Hematopoietic multipotent progenitor cell treated with erythropoietin and hydrocortisone succinate and interleukin-3 and kit ligand, for 17 days (in vitro differentiated cells): ENCODE measurements at places on chromosomes 6 and 20.

DNA sequence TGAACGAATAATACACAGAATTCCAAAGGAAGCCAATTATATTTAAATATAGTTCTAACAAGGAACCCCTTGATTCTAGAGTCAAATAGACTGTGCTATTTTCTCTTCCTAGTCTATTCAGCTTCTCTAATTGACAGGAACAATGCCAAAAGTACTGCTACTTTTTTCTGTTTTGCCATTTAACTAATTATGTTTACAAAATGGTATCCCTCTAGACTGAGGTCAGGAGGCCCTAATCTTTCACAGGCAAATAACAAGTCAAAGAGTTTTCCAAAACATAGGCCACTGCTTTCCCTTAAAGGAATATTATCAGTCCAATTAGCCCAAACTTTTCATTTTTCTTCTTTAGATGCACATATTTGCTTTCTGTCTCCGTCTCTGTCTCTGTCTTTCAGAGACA is 539.3 kb downstream of the RFPL4B start:
- no peak for DNase-seq

DNA sequence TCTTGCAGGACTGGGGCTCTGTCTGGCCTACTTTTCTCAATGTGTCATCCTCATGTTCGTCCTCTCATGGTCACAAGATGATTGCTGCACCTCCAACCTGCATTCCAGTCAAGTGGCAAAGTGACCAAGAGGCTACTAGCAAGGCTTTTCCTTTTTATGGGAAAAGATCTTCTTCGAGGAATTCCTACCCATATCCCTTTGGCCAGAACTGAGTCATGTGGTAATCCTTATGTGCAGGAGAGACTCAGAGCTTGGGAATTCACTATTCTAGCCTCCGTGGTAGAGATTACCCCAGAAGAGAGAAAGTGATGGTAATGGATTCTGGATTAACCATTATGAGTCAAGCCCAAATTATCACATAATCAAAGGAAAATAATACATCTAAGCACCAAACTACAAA is 162.7 kb downstream of the KCNQ5 start:
- DNase-seq: no peak

DNA sequence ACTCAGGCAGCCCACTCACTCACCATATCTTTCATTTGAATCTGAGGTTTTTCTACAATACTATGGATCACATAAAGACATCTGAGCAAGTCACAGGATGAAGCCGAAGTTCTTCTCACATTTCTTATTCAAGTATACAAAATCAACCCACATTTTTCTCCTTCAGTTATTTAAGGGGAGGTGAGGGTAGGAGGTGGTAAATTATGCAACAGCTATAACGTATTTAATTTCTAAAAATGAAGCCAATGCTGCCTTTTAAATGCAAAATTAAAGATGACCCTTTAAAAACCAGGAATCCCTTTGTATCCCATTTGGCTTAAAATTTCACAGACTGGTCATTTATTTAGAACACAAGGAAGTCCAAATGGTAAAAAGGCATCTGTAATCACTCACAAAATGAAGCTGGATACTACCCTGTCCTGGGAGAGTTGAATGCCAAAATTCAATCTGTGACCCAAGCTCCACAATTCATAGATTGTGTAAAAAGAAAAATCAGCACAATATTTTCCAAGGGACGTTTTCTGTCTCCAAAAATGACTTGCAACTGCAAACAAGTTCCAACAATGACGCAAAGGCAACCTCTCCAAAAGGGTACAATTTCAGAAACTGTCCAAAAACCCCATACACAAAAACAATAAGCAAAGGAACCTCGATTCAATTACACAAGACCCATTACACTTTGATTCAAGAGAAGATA is 48.8 kb downstream of the EPB41L2 start:
- no peak for DNase-seq

DNA sequence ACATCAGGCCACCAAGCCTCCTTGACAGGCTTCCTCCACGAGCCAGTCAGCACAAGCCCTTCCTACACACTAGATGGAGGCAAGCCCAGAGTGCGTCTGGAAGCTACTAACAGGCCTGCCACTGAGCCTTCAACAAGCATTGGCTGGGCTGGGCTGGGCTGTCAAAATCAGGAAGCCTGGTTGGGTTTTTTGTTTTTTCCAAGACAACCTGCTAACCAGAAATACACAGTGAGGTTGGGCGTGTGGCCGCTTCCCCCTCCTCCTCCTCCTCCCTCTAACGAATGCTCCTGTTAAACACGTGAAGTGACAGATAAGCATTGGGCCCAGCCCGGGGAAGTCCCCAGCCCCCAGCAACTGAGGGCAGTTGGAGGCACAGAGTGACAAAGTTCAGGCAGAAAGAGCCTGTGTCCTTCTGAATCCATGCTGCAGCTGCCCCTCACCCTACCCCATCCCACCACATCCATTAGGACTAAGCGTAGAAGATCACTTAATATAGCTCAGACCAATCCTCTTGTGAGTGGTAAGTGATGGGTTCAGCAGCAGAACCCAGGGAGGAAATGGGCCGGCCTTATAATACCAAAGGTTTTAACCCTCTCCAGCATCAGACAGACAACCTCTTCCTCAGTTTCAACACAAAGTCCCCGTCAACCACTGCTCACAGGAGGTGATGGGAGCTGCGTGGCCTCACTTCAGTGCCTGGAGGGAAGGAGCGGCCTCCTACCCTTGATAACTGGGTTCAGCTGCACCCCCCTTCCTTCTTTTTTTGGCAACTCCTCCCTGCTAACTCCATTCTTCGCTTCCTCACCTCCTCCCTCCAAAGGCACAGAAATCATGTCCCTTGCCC is 1.1 kb downstream of the NFATC2 start:
- DNase-seq: peak; percentile 86

GRCh38 chr6:20033697-20034407 is 178.4 kb downstream of the MBOAT1 start:
- no peak for DNase-seq

- DNase-seq: peak; percentile 32
These were observed 360.0 kb downstream of the CD83 start for GRCh38 chr6:14477559-14477958.

DNA sequence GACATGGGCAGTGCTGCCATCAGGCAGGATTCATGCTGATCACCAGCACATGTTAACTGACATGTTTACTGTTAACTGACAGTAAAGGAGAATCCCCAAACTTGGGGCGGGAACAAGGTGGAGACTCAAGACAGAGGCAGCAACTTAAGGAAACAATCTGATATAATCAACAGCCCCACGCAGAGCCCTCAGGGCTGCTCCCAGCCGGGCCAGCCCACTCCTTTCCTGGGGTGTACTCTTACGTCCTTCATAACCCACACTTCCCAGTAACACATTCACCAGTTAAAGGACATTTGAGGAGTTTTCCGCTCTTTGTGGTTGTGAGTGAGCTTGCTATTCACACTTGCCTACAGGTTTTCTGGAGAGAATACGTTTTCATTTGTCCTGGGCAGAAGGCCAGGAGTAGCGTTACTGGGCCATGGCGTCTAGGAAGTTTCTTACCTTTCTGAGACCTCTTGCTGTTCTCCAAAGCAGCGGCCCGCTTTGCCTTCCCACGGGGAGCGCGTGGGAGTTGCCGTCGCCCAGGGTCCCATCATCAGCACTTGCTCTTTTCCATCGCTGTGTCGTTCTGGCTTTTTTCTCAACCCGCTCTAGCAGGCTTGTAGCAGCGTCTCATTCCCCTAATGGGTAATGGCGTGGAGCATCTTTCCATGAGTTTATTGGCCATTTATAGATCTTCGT is 56.4 kb downstream of the FOXF2 start:
- DNase-seq: no peak

DNA sequence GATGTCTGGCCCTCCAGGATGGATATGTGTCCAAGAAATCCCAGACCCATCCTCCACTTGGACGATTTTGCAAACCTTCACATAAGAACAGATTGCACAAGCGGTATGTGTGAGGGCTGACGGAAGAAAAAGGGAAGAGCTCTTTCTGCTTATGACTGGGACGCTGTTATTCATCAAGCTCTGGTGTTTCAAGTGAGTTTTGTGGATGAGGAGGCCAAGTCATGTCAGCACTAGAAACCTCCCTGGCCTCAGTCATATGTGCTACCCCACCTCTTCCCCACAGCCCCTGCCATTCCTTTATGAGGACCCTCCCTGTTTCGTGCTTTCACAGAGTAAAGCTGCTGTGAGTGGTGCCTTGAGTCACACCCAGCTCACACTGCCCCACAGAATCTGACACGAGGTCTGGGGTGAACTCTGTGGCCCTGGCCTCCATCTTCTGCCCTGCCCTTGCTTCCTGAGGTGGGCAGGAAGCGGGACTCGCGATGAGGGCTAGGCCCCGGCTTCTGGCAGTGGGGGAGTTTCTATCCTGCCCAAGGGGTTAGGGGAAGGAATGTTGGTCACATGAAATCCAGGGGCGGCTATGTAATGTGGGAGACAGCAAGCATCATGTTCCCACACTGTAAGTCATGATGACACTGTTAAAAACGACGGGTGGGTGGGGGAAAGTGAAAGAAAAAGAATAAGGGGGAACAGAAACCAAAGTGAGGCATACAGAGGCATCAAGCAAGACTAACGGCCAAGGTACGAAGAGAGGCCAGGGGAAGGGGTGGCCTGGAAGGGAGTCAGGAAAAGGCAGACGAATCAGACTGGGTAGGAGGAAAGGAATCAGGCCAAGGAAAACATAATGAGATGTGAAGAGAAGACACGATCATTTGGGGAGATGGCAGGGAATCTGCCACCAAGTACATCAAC is 78.1 kb downstream of the PRDM1 start:
- DNase-seq: no peak

GRCh38 chr6:15296735-15297134 is 50.9 kb downstream of the JARID2 start:
- peak; percentile 49 for DNase-seq

GRCh38 chr20:50110141-50111047 is 2.6 kb downstream of the UBE2V1 start:
- peak; percentile 59 for DNase-seq

GRCh38 chr6:89284963-89285735 is 29.9 kb downstream of the GABRR2 start:
- no peak for DNase-seq

GRCh38 chr20:61942526-61942925 is 123.2 kb downstream of the TAF4 start:
- no peak for DNase-seq
